ENCODE measurements at places on chromosomes 4 and X.
A peak's percentile ranks its signal among the peaks of the same experiment; 100 is the strongest.

GRCh38 chr4:138076561-138076960, 165.6 kb downstream of the SLC7A11 start:
- DNase-seq = no peak

- DNase-seq = no peak
Measured at GRCh38 chr4:174815282-174815681, 13.8 kb downstream of the GLRA3 start.

- DNase-seq = no peak
Measured at GRCh38 chrX:130419263-130419662, 17.5 kb downstream of the RBMX2 start.

GRCh38 chrX:37644381-37645305, 40.9 kb upstream of the XK start:
- no peak for DNase-seq

DNA sequence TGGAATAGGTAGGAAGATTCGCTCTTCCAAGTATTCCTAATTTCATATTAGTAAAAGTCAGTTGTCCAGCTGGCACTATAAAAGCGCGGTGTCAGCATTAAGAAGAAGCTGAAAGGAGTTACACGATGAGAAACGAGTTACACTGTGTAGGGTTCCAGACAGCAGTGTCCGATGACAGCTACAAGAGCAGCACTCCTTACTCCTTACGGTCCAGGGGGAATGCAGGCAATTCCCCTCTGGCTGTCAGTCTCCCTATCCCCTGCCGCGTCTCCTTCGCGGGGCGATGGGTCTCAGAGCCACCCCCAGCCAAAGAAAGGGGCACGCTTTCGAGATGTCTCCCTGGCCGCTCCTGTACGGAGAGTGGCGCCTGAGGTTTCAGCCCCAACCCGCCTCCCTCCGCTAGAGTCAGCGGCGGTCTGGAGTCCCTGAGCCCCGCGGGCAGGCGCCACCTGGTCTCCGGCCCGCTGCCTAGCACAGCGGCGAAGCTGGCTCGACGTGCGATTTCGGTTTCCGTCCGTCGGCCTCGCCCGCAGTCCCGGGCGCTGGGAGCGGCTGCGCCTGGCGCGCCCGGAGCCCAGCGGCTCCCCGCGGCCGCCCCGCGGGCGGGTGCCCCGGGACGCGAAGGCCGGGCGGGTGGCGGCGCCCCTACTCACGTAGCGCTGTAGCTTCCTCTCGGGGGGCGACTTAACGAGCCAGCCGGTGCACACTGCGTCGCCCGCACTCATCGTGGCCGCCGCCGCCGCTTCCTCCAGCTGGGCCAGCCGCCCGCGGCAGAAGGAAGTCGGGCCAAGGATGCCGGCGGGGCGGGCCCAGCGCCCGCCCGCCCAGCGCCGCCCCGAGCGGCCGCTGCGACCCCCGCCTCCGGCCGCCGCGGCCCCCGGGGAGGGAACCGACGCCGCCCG, at the start of gene GAB3:
TSS of gene GAB3 (minus strand) at position 777 of the 902 bp plus-strand sequence. CDS start at position 725, 52 bp downstream.
- DNase-seq = peak; percentile 64

- DNase-seq = no peak
Measured at GRCh38 chr4:52989865-52990264, 127.7 kb downstream of the RASL11B start.

DNA sequence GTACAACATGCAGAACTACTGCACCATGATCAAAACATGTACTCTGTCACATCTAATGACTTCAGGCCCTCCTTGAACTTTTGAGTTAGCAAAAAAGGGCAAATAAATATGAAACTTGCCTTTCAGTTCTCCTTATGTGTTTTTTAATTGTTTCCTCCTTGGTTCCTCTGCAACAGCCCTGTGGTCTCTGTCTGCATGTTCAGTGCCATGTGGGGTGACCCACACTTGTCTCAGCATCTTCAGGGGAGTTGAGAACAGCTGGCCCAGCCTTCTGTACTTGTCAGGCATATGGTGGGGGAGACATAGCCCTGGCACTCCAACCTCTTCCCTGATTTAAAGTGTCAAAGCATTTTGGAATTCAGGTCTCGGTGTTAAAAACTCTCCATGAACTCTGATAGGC, 188.0 kb upstream of the PGRMC2 start:
- DNase-seq = no peak

- peak; percentile 59 for DNase-seq
Measured at GRCh38 chr4:73021634-73022033, 47.9 kb downstream of the COX18 start.

GRCh38 chrX:105909576-105909975, 87.2 kb downstream of the NRK start:
- no peak for DNase-seq

GRCh38 chr4:1336088-1336491, 10.9 kb upstream of the UVSSA start:
- no peak for DNase-seq

GRCh38 chrX:129585691-129586090, 45.6 kb downstream of the OCRL start:
- no peak for DNase-seq

- DNase-seq = peak; percentile 22
Measured at GRCh38 chr4:47930971-47931804, 16.8 kb upstream of the NFXL1 start.

DNA sequence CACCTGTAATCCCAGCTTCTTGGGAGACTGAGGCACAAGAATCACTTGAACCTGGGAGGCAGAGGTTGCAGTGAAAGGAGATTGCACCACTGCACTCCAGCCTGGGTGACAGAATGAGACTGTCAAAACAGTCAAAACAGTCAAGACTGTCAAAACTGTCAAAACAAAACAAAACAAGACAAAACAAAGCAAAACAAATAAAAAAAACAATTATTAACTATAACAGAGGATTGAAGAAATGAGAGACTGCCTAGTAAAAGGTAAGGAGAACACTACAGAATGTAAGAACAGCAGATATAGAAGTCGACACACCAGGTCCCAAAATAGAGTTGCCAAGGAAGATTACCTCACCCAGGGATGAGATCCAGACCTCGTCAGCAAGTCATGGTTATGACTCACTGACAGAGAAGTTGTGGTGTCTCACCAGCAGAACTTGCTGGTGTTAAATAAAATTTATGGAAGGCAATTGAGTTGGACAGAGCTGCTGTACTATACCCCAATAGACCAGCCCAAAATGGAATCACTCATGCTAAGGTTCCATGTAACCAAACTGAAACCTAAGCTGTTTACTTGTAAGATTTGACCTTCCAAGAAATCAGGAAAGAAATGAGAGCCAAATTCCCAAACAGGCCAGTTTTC, 32.1 kb upstream of the GK start:
- DNase-seq = peak; percentile 50

DNA sequence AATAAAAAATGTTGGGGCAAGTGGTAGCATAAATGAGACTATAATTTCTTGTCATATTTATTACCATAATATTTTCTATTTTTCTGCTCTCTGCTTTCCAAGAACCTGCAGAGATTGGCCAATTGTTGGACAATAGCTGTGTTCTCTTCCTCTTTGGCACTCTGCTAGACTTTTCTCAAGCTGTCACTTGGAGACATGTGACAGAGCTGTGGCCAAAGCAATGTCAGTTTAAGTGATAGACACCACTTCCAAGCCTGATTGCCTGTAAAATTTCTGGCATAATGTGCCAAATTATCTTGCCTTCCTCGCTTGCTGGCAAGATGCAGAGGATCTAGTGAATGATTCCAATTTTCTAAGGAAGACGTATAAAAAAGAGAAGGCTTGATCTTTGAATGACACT, 162.2 kb upstream of the NDST4 start:
- DNase-seq = peak; percentile 13

GRCh38 chr4:14627038-14627437, 375.2 kb upstream of the CPEB2 start:
- no peak for DNase-seq

GRCh38 chr4:5773271-5773555, 62.2 kb downstream of the EVC start:
- DNase-seq = no peak

DNA sequence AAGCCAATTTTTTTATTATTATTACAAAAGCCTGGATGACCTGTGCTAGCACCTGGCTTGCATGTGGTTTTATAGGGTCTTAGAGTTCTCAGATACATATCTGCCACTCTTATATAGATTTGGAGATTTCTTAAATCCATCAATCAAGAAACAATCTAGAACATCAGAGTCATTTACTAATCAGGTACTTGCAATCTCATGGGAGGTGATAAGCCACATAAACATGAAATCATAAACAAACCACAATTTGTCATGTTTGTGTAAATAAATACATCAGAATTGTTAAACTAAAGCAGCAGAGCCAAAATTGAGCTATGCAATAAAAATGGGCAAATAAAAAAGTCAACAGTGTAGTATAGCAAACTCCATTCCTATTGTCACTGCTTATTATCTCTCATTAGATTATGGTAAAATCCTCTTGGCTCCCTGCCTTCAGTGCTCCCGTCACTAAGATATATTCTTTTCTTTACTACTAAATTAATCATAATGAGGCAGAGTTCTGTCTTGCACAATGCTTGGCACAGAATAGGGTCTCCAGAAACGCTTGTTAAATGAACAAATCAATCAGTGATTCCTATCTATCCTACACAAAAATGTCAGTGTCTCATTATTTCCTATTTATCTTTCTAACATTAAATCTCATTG, 108.7 kb upstream of the TTC29 start:
- DNase-seq = no peak

GRCh38 chrX:101410461-101410860, 2.4 kb downstream of the HNRNPH2 start:
- DNase-seq = no peak

GRCh38 chr4:22515888-22516541, at the start of gene ADGRA3:
Gene ADGRA3 (minus strand): TSS chr4:22516066. CDS start chr4:22515784, 282 bp downstream.
- DNase-seq = peak; percentile 91

- peak; percentile 0 for DNase-seq
Measured at GRCh38 chr4:132493476-132493875, 655.6 kb upstream of the PCDH10 start.

- DNase-seq = no peak
Measured at GRCh38 chrX:150202641-150203247, 160.4 kb upstream of the MAMLD1 start.

- no peak for DNase-seq
Measured at GRCh38 chrX:103517246-103517645, 2.0 kb downstream of the RAB40A start.

- no peak for DNase-seq
Measured at GRCh38 chr4:110367156-110367555, 108.8 kb upstream of the ENPEP start.

- DNase-seq = peak; percentile 81
Measured at GRCh38 chrX:40402831-40403533, 177.8 kb upstream of the ATP6AP2 start.

- no peak for DNase-seq
Measured at GRCh38 chr4:56296526-56296925, 90.8 kb downstream of the AASDH start.

GRCh38 chr4:160887668-160888067, 1276.1 kb downstream of the FSTL5 start:
- DNase-seq = no peak

GRCh38 chrX:630007-630611, 482 bp upstream of the SHOX start:
- DNase-seq = no peak

- no peak for DNase-seq
Measured at GRCh38 chrX:152942077-152942442, 44.2 kb downstream of the ZNF185 start.

- no peak for DNase-seq
Measured at GRCh38 chr4:157079441-157079840, 3.5 kb downstream of the GLRB start.

DNA sequence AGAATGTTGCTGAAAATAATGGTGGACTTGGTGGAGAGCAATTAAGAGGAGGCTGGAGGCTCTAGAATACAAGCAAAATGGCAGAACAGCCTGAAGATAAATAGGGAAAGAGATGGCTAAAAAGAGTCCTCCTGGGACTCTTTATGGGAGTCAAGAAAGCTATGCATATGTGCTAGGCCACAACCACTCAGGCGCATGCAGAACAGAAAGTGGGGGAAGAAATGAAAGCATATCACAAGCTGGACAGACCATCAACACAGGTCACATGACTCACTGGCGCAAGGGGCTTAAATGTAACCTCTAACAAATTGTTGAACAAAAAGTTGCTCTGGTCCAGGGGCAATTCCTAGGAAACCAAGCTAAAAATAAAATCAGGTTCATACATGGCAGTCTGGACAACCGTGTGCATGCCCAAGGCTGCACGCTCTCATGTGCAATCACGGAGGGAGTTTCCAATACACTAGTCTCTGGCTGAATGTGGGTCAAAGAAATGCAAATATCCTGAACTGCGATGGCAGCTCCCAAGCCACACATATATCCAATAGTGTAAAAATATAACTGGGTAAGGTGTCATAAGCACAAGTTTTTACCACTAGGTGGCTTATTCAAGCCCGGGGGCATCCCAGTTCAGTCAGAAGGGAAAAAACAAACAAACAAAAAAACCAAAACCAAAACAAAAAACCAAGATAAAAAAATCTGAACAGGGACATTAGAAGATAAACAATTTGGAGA, 45.4 kb downstream of the ZNF711 start:
- no peak for DNase-seq

GRCh38 chrX:123155327-123155726, 28.8 kb upstream of the GRIA3 start:
- DNase-seq = no peak

- no peak for DNase-seq
Measured at GRCh38 chrX:41344053-41344452, 10.1 kb downstream of the DDX3X start.

- no peak for DNase-seq
Measured at GRCh38 chr4:101155368-101155767, 192.0 kb downstream of the PPP3CA start.

DNA sequence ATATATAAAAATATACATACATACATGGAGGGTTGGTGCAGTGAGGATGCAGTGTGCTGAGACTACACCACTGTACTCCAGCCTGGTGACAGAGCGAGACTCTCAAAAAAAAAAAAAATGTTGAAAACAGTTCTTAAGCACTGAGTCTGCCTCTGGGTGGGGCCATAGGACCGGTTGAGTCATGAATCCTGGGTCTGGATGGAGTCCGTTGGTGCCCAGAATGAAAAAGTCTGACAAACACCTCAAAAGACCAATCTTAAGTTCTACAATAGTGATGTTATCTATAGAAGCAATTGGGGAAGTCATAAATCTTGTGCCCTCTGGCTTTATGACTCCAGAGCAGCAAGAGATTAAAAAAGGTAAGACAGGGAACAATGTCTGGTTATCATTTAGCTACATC, 70.4 kb downstream of the FGFBP1 start:
- no peak for DNase-seq

GRCh38 chr4:158913766-158914165, 144.9 kb downstream of the FNIP2 start:
- DNase-seq = peak; percentile 43

DNA sequence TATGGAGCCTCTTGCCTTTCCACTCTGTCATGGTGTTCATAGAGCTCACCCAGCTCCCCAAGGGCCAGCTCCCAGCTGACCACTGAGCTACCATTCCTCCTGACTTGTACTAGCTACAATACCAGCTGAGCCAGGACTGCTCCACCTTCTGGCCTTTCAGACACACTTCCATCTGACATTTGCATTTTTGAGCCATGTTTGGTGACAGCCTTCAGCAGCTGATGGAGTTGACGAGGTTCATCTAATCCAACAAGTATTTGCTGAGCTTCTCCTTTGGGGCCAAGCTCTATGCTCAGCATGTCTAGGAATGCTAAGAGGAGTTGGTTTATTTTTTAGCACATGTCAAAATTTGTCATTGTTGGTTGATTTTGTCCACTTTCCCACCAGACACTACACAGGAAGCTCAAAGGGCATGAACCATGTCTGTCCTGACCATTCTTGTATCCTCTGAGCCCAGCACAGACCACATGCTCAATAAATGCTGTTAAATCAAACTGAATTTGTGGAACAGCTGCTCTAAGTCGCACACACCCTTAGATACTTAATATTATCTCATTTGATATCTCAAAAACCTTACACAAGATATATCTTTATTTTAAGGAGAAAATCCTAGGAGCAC, 142.6 kb upstream of the PPARGC1A start:
- DNase-seq = peak; percentile 54
